Suprapubic skin (tissue), 4 donors: ENCODE measurements at places on chromosomes 3 and 15. TPM values are rescaled to one million over a fixed set of nuclear protein-coding genes. Genes with fewer than 3 reads are reported as not detected.

Gene ZNF35
- 5.2 TPM for total RNA-seq

Gene COL6A5
- 2.1 TPM for total RNA-seq

Gene LMAN1L
- 0.42 TPM for total RNA-seq

Gene TMEM43
- 226 TPM for total RNA-seq

Gene GLDN
- 6.0 TPM for total RNA-seq

Gene SPPL2A
- 156 TPM for total RNA-seq

Gene C3orf22
- not detected for total RNA-seq

Gene MORC1
- total RNA-seq = not detected

Gene CCR1
- total RNA-seq = 1.4 TPM

Gene LRRK1
- total RNA-seq = 46.3 TPM

Gene CAMKV
- 2.0 TPM for total RNA-seq
